CD4-positive, CD25-positive, alpha-beta regulatory T cell (primary cell): ENCODE measurements at places on chromosomes 7 and 10. TPM values are rescaled to one million over a fixed set of nuclear protein-coding genes. Genes with fewer than 3 reads are reported as not detected.

The PODXL gene
- total RNA-seq = 0.89 TPM

The CFAP70 gene
- 2.6 TPM for total RNA-seq

The CPA2 gene
- not detected for total RNA-seq

The C1QL3 gene
- total RNA-seq = not detected

The GIMAP6 gene
- total RNA-seq = 43.8 TPM

The ENKUR gene
- 2.3 TPM for total RNA-seq

The SHTN1 gene
- 2.4 TPM for total RNA-seq

The CLRN3 gene
- not detected for total RNA-seq

The PLXNA4 gene
- 0.27 TPM for total RNA-seq

The SFTPA1 gene
- total RNA-seq = not detected

The ZNF804B gene
- total RNA-seq = not detected

The PTF1A gene
- total RNA-seq = not detected

The SMO gene
- 0.12 TPM for total RNA-seq

The DTX2 gene
- 36.0 TPM for total RNA-seq

The CRTAC1 gene
- total RNA-seq = not detected

The RSU1 gene
- 69.2 TPM for total RNA-seq

The PTPN20 gene
- not detected for total RNA-seq

The TSPAN13 gene
- 1.0 TPM for total RNA-seq

The TMEM176B gene
- total RNA-seq = not detected

The PLAU gene
- total RNA-seq = 0.35 TPM

The PON1 gene
- not detected for total RNA-seq

The MEOX2 gene
- total RNA-seq = not detected

The MYOZ1 gene
- total RNA-seq = not detected

The CFTR gene
- total RNA-seq = not detected

The UCMA gene
- total RNA-seq = not detected

The MYL10 gene
- total RNA-seq = not detected

The EGFR gene
- total RNA-seq = not detected

The DYDC1 gene
- total RNA-seq = not detected

The SPDYE16 gene
- 2.9 TPM for total RNA-seq

The SPDYE9 gene
- not detected for total RNA-seq

The TSPAN15 gene
- 4.3 TPM for total RNA-seq

The NAT16 gene
- not detected for total RNA-seq
